LoVo (cell line): ENCODE measurements at places on chromosomes 1 and 21.

GRCh38 chr1:247110627-247111258, 6.6 kb upstream of the ZNF669 start:
- no peak for DNase-seq

DNA sequence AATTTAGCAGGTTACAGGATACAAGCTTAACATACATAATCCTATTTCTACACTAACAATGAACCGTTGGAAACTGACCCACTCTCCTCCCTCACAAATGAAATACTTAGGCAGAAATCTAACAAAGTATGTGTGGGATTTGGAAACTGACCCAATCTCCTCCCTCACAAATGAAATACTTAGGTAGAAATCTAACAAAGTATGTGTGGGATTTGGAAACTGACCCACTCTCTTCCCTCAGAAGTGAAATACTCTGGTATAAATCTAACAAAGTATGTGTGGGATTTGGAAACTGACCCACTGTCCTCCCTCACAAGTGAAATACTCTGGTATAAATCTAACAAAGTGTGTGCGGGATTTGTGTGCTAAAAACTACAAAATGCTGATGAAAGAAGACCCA, 60.3 kb downstream of the TRAF5 start:
- no peak for DNase-seq

DNA sequence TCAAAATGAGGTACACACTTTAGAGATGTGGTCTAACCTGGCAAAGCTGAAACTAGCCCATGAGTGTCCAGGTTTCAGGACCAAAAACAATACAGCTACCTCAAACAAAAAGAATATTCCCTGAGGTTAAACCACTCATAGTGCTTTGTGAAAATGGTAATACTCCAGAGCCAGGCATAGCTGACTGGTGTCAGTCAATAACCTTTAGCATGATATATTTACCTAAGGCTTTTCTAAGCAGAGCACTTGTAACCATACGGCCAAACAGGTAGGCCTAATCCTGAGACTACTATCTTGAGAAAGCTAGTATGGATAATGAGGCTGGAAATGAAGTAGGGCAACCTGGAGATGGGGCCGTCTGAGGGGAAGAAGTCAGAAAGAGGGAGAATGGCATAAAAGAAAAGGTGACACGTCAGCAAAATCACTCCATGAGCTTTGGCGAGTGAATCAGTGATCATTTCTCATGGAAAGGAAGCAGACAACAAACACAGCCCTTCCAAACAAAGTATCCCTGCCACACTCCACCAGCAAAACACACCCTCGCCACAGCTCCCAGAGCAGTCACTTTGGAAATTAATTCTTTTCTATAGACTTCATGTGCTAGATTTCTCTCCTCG, 1.7 kb upstream of the LRRC52 start:
- no peak for DNase-seq

DNA sequence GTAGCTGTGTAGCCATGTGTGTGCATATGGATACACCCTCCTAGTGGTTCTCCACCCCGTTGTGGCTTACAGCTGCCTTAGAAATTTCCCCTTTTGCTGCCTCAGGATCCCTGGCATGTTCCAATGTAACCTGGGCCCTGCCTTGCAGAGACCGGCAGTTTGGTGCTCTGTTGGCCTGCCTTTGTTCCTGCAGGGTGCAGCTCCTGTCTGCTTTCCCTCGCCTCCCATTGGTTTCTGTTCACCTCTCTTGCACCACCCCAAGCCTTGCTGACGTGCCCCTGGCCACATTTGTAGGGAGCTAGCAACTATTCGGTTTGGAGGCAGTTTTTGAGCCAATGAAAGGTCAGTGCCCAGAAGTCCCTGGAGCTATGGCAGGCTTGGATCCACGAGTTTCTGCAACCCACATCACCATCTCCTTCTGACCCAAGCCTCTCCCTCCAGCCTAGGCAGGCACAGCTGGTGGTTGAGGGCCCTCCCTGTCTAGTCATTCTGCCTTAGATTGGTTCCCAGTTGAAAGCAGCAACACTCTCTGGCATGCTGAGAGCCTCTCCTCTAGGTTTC, 54.9 kb downstream of the MAB21L3 start:
- no peak for DNase-seq

DNA sequence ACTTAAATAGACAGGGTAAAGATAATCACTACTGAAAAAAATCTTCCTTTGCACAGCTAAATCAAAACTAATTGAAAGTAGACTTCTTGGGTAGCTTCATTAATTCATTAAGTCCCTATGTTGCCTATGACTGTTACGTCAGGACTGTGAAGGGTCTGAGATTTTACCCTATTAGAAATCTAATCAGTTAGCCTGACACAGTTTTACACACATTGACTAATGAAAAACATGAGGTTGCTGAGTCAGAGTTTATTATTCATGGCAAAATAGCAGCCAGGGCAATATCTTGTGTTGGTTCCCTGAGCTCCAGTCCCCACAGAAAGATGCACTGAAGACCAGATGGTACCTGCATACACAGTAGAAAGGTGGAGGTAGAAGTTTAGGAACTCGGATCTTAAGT, 262.5 kb upstream of the ZP4 start:
- no peak for DNase-seq

- no peak for DNase-seq
Measured at GRCh38 chr1:106564192-106564591, 492.3 kb upstream of the PRMT6 start.

DNA sequence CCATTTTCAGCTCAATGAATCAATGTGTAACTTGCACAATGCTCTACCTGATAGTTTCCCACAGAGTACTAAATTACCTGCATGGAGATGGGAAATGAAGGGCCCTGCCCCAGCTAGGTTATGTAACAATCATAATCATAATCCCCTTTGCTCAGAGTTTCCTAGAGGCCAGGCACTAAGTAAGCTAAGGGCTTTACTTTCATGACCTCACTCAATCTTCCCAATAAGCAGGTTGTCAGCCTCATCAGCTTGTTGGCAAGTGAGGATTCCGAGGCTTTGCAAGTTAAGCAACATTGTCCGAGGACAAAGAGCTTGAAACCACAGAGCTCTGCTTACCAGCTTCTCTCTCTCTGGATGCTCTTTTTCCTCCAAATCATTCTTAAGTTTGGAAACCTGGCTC, 64.1 kb upstream of the NTPCR start:
- DNase-seq: no peak

DNA sequence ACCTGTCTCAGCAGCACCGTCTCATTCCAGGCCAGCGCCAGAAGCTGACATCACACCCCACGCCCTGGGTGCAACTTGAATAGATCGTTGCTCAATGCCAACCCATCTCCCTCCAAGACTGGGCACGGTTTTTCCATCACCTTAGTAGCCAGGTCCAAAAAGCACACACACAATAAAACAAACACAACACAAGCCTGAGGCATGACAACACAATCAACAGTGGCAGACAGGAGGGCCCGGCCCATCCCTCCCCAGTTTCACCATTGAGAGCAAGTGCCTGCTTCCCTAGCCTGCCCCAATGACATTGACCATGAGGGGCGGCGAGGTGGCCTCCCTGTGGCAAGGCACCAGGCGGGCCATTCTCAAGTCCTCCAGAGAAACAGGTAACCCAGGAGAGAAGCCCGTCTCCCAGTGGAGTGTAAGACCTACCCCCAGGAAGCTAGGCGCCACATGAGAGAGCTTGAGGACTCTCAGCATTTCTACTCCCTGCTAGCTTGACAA, 2.7 kb downstream of the IFFO2 start:
- no peak for DNase-seq

- no peak for DNase-seq
Measured at GRCh38 chr1:200998323-200998722, 25.2 kb downstream of the KIF21B start.

DNA sequence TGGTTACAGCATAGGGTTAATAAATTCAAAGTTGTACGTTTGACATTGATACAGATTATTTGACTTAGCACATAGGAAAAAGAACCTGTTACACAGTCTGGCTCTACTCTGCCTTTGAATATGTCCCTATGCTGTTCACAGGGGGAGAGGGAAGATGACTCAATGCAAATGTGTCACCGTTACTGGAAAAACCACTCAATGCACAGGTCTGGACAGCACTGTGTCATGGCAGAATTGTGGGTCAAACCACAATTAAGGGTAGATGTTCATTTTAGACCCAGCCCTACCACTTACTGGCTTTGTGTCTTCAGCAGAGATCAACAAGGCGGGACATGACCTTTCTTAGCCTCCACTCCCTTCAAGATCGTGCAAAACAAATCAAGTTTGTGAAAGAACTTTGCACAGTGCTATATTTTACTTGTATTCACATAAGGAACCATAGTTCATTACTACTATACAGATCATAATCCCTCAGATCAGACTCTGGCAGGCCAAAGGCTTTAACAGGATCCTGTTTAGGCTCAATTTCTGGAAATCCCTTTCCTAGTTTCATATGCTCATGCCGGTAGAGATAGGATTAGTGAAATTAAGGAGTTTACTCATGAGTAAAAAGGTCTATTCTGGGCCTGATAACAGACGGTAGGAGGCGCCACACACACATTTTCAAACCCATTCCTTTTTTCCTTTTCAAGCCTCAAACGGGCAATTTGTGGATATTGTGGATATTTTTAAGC, 22.1 kb downstream of the EIF2D start:
- no peak for DNase-seq

- DNase-seq: peak; percentile 58
Measured at GRCh38 chr1:8259498-8260290, 58.2 kb upstream of the SLC45A1 start.

- DNase-seq: no peak
Measured at GRCh38 chr1:20597650-20598049, 8.8 kb downstream of the CDA start.

GRCh38 chr1:240508950-240509349, 103.0 kb downstream of the GREM2 start:
- no peak for DNase-seq

DNA sequence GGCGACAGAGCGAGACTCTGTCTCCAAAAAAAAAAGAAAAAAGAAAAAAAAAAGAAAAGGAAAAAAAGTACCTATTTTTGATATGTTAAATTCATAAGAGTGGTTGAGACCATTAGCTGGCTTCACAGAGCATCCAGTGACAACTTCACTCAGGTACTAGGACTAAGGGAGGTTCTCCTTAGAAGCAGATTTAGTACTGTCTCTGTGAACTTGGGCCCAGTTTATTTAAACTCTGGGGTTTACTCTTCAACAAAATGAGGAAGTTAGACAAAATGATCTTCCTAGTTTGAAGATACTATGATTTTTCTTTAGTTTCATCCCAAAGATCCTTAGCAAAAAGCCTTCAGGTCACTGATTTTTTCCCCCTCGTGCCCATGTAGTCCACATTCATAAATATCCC, 21.2 kb downstream of the MACO1 start:
- no peak for DNase-seq

- no peak for DNase-seq
Measured at GRCh38 chr1:157498736-157499090, 53.6 kb downstream of the FCRL5 start.

GRCh38 chr1:198423673-198424072, 116.8 kb downstream of the ATP6V1G3 start:
- DNase-seq: no peak

DNA sequence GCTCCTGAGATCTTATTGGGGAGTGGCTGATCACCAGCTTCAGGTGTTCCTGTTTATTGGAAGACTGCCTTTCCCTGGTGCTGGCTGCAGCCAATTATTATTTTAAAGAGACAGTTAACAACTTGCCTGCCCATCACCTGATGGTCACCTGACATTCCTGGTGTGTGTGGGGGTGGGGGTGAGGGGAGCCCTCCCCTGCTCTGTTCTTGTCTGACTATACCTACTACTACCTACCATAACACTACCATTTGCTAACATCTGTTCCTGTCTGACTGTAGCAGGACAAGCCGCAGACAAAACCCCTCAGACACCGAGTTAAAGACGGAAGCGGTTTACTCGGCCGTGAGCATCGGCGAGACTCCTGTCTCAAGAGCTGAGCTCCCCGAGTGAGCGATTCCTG, 54.9 kb upstream of the NBPF3 start:
- DNase-seq: no peak

GRCh38 chr1:119101563-119101962, 38.9 kb downstream of the WARS2 start:
- no peak for DNase-seq

DNA sequence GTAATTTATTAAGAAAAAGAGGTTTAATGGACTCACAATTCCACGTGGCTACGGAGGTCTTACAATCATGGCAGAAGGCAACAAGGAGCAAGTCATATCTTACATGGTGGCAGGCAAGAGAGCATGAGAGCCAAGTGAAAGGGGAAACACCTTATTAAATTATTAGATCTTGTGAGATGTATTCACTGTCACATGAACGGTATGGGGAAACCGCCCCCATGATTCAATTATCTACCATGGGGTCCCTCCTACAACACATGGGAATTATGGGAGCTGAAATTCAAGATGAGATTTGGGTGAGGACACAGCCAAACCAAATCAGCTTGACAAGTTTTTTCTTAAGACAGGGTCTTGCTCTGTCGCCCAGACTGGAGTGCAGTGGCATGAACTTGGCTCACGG, 14.3 kb downstream of the DAP3 start:
- DNase-seq: no peak

- no peak for DNase-seq
Measured at GRCh38 chr1:20728371-20729154, 3.9 kb downstream of the SH2D5 start.

- no peak for DNase-seq
Measured at GRCh38 chr1:26429721-26430120, 2.4 kb upstream of the DHDDS start.

DNA sequence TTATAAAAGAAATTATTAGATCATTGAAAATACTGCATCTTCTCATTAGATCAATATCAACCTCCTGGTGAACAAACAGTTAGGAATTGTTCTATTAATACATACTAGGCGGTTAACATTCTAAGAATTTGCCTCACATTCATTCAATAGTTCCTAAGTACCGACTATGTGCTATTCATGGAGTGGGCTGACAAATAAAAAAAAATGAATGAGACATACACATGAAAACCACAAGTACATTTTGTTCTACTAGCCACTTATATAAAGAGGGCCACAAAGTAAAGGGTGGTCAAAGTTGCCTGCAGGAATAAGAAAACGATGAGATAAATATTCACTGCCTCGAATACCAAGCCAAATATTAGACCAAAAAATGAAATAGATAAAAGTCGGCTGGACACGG, 294.4 kb downstream of the SDCCAG8 start:
- no peak for DNase-seq

- no peak for DNase-seq
Measured at GRCh38 chr1:65985393-65986066, 192.8 kb downstream of the PDE4B start.

GRCh38 chr1:113156368-113156767, 83.4 kb downstream of the LRIG2 start:
- no peak for DNase-seq

DNA sequence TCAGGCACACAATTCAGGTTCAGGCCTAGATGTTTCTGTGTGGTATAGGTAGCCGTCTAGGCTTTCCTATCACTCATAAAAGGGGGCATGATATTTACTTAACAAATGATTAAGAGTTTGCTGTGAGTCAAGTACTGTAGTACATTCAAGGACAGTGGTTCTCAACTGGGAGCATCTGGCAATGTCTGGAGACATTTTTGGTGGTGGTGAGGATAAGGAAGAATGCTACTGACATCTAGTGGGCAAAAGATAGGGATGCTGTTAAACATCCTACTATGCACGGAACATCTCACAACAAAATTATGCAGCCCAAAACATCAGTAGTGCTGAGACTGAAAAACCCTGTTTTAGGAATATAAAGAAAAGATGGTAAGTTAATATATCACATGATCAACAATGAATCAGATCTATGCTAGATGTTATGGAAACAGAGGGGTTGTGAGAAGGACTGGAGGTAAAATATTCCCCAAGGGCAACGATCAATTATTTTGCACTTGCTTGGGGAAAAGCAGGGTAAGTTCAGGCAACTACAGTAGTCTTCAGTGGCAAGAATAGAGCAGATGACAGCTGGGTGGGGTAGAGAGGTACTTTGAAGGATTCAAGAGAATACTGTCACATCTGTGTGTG, 4.9 kb downstream of the DNTTIP2 start:
- DNase-seq: no peak

- DNase-seq: no peak
Measured at GRCh38 chr1:20381045-20381641, 90.5 kb downstream of the VWA5B1 start.
